T47D (cell line): ENCODE measurements at places on chromosomes 5 and 9.

GRCh38 chr5:172640822-172641358, at the start of gene NEURL1B:
TSS of gene NEURL1B (plus strand) at chr5:172641263. CDS start at chr5:172641407, 144 bp downstream.
- peak; percentile 88 for DNase-seq

DNA sequence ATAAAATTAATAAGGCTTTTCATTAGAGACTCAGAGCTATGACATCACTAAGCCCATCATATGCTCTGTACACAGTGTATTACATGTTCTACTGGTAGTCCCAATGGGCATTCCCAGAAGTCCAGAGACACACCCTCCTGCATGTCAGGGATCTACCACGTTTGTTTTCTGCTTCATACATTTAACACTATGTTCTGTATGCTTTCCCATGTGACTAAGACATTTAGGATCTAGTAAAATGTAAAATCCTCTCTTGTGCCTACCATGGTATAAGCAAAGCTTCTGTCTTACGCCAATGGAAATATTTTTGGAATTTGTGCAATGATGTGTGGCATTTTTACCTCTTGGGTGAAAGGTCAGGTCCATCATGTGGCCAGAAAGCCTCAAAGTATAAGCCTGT, 192.4 kb downstream of the ADAMTSL1 start:
- no peak for DNase-seq

DNA sequence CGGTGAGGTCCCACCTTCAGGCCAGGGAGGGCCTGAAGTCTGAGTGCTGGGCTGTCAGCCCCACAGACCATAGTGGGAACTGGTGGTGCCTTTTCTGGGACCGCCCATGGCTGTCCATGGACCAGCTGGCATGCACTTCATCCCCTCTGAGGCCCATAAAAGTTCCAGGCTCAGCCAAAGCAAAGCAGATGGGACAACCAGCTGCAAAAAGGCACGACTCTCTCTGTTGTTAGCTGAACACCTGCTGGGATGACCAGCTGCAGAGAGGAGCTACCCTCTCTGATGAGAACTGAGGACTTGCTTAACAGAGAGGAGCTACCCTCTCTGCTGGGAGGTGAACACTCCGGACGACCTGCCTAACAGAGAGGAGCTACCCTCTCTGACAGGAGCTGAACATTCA, 844.3 kb upstream of the DMAC1 start:
- no peak for DNase-seq

- DNase-seq, result no peak
Measured at GRCh38 chr5:122943050-122943698, 93.4 kb downstream of the PPIC start.

- DNase-seq, result no peak
Measured at GRCh38 chr5:107253246-107253645, 417.5 kb downstream of the EFNA5 start.

- no peak for DNase-seq
Measured at GRCh38 chr9:72579880-72580550, 58.6 kb downstream of the TMC1 start.

DNA sequence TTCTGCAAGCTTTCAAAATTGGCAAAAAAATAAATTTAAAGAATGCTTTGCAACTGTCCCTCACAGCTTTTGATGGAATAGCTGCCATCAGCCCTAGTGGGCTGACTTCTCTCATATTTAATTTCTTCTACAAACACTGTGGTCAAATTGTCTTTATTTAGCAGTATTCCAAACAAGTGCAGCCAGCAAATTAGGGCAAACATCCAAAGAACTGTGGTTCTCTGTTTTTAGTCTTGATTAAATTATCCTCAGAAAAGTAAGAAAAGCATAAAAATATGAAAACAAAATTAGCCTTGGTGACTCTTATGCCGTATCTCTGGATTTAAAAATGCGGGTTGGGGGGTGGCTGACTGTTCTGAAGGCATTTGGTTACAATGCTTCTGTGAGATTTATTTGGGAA, 95.8 kb upstream of the RETREG1 start:
- DNase-seq, result no peak

DNA sequence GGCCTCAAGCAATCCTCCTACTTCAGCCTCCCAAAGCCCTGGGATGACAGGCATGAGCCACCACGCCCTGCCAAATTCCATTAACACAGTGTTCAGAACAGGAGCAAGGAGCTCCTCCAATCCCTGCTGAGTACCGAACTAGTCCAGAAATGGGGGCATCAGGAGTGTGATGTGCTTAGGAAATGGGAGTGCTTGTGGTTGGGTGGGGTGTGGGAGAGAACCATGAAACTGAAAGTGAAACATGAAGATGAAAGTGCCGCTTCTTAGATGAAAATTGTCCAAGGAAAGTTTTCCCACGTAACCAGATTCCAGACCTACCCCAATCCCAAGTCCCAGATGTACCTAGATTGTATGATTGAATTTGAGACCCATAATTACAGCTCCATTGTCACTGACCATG, 16.7 kb upstream of the ZNF131 start:
- no peak for DNase-seq

GRCh38 chr5:117463881-117464570, 889.4 kb upstream of the SEMA6A start:
- DNase-seq, result no peak

GRCh38 chr9:115615000-115615401, 497.0 kb upstream of the TNC start:
- DNase-seq, result no peak
